ENCODE measurements at places on chromosomes 7 and 10.

GRCh38 chr10:77452952-77453564, 184.6 kb downstream of the KCNMA1 start:
- DNase-seq, result no peak

DNA sequence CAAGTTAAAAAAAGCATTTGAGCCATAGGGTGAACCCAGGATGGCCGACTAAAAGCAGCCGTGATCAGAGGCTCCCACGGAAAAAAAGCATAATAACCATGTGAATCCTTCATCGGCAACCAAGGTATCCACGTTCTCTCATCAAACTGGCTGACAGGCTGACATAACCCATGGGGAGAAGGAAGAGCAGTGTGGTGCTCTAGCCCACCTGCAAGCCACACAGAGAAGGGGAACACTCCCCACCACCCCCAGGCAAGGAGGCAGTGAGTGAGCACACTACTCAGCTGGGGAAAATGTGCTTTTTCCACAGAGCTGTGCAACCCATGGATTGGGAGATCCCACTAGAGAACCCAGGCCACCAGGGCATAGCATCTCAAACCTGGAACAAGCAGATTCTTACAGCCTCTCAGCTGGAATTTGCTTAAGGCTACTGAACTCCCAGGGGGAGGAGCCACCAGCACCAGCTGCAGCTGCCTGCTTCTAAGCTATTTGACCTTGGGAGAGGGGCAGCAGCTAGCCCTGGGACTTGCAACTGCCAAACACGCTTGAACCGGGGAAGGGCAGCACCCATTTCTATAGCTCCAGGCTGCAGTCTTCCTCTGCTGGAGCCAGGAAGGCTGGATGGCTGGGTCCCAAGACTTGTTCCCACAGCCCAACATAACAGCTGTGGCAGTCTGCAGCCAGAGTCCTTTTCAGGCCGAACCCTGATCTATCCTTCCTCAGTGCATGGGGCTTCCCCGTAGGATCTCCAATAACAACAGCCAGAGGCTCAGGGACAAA, 178.2 kb upstream of the NRG3 start:
- DNase-seq, result no peak

DNA sequence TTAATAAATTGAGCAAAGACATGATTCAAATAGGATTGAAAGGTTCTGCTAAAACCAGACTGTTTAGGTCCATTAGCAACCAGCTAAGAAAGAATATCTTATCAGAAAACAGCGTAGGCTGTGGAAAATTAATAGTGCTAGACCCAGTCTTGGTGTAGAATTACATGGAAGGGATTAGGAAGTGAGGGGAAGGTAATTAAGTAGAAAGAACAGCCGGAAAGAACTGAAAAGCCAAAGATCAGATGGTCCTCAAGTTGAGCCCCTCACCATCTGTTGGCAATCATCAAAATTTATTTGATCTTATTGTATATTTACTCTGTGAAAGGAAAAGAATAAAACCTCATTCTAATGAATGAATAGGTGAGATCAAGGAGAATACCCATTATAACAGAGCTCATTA, 50.1 kb downstream of the COL1A2 start:
- DNase-seq, result no peak

- no peak for DNase-seq
Measured at GRCh38 chr7:78083476-78084120, 285.0 kb downstream of the PHTF2 start.

DNA sequence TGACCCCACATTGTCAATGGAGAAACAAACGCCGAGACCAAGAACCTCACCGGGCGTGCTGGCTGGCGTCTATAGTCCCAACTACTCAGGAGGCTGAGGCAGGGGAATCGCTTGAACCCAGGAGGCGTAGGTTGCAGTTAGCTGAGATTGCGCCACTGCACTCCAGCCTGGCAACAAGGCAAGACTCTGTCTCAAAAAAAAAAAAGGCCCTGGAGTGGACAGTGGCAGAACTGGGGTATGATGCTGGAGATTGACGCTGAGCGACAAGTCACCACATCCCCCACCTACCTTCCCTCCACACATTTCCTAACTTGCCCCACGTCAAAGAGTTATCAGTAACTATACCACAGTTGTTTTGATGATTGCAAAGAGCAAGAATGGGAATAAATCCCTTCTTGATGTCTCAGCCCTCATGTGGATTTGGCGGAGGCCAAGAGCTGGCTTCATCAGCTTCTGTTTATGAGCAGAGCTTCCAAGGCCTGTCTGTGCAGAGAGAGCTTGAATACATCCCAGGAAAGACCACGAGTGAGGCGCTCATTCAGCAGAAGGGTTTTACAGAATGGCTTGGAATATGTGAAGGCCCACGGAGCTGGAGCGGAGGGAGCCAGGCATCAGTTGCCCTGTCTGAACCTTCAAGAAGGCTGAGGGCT, 28.0 kb upstream of the TNS3 start:
- DNase-seq, result no peak

- no peak for DNase-seq
Measured at GRCh38 chr10:62379394-62379793, 5.2 kb downstream of the ZNF365 start.

GRCh38 chr7:103651593-103652377, 205.8 kb upstream of the SLC26A5 start:
- no peak for DNase-seq

GRCh38 chr10:93059975-93060886, at the start of gene CYP26C1:
Gene CYP26C1 (plus strand): TSS chr10:93060798. CDS start chr10:93061264, 466 bp downstream.
- DNase-seq, result no peak

GRCh38 chr7:106772655-106773108, 92.4 kb upstream of the PIK3CG start:
- DNase-seq, result no peak

DNA sequence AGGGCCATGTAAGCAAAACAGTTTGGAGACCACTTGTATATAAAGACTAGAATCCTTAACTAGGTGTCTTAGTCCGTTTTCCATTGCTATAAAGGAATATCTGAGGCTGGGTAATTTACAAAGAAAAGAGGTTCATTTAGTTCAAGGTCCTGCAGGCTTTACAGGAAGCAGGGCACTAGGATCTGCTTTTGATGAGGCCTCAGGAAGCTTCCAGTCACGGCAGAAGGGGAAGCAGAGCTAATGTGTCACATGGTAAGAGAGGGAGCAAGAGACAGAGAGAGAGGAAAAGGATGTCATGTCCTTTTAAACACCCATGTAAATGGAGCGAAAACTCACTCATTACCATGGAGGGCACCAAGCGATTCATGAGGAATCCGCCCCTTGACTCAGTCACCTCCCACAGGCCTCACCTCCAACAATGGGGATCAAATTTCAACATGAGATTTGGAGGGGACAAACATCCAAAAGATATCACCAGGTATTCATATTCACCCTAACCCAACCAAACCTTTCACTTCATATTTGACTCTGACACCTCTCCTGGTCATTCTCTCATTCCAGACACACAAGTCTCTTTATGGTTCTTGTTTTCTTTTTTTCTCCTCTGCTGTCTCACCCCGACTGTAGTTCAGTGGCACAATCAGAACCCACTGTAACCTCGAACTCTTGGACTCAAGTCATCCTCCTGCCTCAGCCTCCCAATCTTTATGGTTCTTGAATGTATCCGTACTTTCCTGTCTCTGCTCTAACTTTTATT, 30.1 kb upstream of the ASAH2 start:
- DNase-seq, result no peak

Data from brain pericyte (primary cell).